Stimulated activated CD8-positive, alpha-beta memory T cell treated with anti-CD3 and anti-CD28 coated beads, Interleukin-2, amount 100 ng/mL, for 1 hour (primary cell): ENCODE measurements at places on chromosomes 12 and 14.

GRCh38 chr12:121514184-121514742, 66.6 kb downstream of the KDM2B start:
- DNase-seq = no peak

GRCh38 chr14:77114609-77115008, 16.6 kb downstream of the CIPC start:
- DNase-seq = no peak

DNA sequence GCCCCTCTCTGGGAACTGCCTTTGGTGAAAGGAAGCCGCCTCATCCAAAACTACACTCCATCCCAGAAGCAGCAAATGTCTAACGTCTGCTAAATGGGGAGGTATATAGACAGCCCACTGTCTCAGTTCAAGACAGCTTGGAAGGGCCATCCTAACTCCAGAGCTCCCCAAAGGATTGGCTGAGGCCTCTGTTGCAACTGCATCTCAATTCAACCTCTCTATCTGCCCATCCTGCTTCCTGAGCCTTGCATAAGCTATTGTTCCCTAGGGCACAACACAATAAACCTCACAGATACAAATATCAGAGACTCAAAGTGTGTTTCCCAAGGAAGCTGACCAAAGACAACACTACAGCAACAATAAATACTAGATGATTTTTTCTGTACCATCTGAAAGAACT, 495.2 kb upstream of the SOX5 start:
- DNase-seq = no peak

DNA sequence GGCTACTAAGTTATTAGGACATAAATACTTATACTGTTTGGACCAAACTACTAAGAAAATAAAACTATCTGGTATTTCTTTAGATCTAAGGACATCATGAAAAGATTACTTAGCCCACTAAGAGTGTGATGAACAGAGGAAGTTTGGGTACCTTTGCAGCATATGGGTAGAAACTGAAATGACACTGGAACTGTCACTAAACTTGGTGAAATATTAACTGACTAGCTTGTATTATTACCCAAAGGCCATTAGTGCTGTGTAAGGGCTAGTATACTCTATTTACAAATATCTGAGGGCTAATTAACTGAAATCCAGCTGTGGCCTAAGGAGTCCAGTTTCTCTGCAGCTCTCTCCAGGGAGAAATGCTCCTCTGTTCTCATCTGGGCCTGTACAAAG, 45.5 kb downstream of the PAWR start:
- no peak for DNase-seq

DNA sequence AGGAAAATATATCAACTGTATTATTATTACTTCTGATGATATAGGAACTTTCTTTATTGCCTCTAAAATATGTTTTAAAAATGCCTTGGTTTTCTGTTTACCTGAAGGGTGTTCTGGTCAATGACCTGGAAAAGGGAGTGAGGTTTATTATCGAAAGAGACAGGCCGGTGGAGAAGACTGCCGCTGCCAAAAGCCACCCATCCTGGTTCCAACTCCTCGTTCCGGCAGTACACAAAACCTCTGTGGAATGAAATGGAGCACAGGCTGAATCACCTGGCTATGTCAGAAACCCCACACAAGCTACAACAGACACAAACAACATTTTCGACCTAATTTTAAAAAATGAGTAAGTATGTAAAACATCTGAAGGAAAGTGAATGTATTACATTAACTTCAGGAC, 73.6 kb downstream of the HECTD4 start:
- no peak for DNase-seq

GRCh38 chr12:116441292-116441691, 117.9 kb upstream of the MAP1LC3B2 start:
- no peak for DNase-seq

DNA sequence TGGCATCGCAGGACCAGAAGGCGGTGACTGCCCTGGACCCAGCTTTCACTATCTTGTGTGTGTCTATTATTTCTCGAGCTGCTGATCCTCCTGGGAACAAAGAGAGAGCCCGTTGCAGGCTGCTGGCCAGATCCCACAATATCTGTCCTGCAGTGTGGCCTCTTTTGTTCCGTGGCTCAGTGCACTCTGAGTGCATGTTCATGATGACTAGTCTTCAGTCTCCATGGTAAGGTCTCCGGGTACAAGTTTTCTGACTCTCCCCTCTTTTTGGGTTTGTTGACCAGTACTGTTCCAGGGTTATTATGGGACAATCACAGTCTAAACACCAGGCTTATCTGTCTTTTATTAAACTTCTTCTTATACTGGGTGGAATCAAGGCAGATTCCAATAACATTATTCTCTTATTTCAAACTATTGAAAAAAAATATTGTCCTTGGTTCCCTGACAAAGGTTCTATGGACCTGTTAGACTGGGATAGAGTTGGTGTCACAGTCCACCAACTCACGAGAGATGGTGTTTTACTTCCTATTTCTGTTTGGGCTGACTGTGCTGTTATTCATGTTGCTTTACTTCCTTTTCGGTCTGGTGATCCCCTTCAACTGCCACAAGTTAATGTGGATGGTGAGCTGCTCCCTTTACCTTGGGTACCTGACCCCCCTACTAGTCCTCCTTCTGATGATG, 192.9 kb upstream of the ALG10B start:
- DNase-seq = no peak

- DNase-seq = no peak
These were observed 105.5 kb upstream of the PRB2 start for GRCh38 chr12:11500861-11501230.

DNA sequence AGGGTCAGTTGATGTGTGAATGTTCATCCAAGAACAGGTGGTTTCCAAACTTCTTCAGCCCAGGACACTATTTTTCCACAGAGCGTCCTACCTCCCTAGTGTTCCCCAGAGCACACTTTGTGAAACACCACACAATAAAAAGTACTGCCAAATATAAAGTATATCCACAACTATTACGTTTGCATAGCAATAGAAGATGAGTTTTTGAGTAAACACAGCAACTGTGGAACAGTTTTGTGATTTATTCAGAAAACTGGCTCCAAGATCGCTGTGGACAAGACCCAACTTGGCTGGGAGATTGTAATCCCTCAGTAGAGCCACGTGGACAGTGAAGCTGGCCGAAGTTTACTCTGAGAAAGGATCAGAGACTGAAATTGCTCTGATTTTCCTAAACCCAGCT, 14.5 kb upstream of the MAP1LC3B2 start:
- DNase-seq = no peak

- no peak for DNase-seq
These were observed 29.1 kb downstream of the CHST11 start for GRCh38 chr12:104485651-104486362.

- DNase-seq = no peak
These were observed 21.0 kb upstream of the SLC6A12 start for GRCh38 chr12:234891-235415.

- no peak for DNase-seq
These were observed 388.1 kb downstream of the NOVA1 start for GRCh38 chr14:26209699-26210098.

- DNase-seq = no peak
These were observed 55.8 kb upstream of the METAP2 start for GRCh38 chr12:95418142-95418541.

GRCh38 chr12:101750152-101750551, 10.9 kb upstream of the SYCP3 start:
- no peak for DNase-seq

DNA sequence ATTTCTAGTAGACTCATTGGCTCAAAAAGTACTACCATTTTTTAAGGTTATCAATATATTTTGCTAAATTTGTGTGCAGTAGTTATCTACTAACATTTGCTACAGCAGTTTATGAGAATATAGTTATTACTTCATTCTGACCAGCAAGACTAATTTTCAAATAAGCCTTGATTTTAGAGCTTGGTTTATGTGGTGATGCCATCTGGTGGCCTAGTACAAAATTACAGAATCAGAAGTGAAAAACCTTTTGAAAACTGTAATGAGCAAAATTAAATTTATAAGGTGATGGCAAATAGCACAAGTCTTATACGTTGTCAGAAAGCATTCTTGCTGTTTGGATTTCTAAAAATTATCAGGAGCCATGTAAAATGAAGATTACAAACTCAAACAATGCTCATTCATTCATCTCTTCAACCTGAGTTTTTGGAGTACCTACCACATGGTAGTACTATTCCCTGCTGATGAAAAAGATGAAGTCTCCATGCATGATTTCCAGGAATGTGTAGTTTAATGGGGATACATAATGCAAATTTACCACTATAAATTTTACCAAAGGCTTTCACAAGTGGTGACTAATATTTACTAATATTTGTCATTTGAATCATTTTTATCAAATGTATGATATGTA, 51.0 kb downstream of the MAGOHB start:
- no peak for DNase-seq

GRCh38 chr14:73973497-73973896, 23.4 kb downstream of the COQ6 start:
- DNase-seq = no peak

GRCh38 chr12:22609501-22609900, 15.5 kb upstream of the ETNK1 start:
- DNase-seq = no peak

DNA sequence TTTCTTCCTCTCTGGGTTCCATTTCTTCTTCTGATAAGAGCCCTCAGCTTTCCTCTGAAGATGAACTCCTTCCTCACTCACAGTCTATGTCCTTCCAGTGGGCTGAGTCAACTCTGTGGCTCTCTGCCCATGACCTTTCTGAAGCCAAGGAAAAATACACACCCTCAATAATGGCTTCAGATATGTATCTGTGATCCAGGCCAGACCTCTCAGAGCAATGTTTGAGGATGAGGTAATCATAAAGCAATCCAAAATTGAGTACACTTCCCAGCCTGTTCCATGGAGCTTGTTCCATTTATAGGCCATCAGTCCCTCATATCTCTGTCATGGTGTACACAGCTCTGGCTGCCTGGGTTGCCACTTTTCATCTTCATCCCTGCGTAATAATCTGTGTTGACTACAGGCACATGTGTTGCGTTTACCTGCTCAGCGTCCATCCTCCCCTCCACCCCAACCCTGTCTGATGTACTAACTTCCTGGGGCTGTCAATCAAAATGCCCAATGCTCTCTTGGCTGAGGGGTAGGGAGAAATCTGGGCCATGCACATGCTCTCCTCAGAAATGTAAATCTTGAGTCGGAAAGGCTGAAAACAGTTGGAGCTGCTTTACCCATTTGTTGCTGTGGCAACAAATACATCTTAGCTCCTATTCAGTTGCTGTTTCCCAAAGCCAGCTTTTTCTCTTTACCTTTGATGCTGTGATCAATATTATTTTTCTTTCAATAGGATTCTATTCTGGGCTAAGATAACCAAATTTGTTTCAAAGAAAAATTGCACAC, 377.8 kb upstream of the TMEM132C start:
- DNase-seq = no peak

- DNase-seq = no peak
These were observed 6.5 kb downstream of the PHLDA1 start for GRCh38 chr12:76024942-76025600.

GRCh38 chr12:31970199-31970598, 11.0 kb downstream of the RESF1 start:
- no peak for DNase-seq

DNA sequence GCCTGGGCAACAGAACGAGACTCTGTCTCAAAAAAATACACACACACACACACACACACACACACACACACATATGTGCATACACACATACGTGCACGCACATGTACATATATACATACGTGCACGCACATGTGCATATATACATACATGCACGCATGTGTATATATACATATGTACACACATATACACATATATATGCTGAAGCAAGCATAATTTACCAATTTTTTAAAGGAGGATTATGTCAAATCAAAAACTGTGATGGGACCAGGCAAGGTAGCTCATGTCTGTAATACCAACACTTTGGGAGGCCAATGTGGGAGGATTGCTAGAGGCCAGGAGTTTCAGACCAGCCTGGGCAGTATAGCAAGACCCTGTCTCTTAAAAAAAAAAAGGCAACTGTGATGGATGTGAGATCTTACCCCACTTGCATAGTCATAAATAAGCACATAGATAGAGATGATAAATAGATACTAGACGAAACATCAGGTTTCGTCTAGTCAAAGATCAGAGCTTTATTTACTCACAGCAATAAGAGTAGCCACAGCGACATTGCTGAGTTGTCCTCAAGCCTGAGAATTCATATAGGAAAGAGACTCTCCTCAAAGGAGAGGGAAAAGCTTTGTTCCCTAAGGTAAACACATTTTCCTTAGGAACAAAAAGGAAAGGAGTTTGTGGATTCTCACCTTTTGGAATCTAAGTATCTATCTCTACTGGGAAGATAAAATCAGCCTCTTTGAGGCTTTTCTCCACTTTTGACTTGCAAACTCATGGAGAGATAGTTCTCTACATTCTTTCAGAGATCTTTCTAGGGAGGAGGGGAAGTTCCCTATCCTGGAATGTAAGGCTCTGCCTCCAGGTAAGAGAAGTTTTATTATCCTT, 74.7 kb upstream of the AMN1 start:
- no peak for DNase-seq

DNA sequence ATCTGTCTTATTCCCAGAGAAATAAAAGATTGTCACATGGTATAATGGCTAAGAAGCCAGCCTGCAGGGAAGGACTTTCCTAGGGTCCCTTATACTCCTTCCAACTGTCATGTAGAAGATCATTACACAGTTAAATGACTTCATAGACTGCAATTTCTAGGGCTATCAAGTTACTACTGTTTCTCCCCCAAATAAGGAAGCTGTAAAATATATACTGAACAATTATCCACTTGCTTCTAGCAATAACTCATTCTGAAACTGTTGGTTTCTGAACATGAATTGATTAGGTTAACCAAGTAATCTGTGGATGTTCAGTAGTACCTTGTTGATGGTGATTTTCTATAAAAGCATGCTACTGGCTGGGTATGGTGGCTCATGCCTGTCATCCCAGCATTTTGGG, 44.6 kb downstream of the A2ML1 start:
- no peak for DNase-seq

GRCh38 chr14:93395231-93395630, 35.5 kb upstream of the UNC79 start:
- no peak for DNase-seq

DNA sequence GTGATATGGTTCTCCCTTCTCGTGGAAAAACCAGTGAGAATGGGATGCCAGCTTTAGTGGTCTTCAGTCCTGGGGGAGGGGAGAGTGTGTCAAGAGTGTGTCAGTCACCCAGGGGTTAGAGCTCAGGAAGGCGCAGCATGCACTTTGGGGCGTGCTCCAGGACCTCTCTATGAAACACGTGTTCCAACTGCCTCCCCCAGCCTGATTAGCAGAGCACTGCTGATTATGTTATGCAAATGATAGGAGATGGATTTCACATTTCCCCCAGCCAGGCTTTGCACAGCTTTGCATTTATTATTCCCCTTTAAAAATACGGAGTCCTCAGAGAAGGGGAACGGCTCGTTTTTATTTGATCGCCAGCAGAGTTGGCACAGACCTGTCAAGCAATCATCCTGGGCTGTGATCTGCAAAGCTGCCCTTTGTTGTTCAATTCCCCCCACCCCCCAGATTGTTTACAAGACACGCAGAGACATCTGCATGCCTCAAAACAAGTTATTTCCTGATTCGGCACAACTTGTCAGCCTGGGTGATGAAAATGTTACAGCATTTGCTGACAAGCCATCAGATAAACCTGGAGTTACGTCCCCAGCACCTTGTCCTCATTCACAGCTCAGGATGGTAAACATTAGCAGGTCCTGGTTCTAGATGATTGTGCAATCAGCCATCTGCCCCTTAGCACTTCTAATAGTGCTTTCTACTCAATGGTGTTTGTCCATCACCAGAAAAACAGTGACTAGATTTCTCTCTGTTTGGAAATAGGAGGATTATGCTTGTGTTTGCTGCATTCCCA, 196.5 kb downstream of the NOVA1 start:
- no peak for DNase-seq
